ENCODE measurements at places on chromosomes 6 and 20.

- no peak for DNase-seq
Measured at GRCh38 chr6:34095741-34096140, 50.1 kb downstream of the GRM4 start.

GRCh38 chr20:20410678-20411077, 42.8 kb downstream of the INSM1 start:
- peak; percentile 28 for DNase-seq

GRCh38 chr6:167647737-167648470, 178.8 kb upstream of the AFDN start:
- no peak for DNase-seq

DNA sequence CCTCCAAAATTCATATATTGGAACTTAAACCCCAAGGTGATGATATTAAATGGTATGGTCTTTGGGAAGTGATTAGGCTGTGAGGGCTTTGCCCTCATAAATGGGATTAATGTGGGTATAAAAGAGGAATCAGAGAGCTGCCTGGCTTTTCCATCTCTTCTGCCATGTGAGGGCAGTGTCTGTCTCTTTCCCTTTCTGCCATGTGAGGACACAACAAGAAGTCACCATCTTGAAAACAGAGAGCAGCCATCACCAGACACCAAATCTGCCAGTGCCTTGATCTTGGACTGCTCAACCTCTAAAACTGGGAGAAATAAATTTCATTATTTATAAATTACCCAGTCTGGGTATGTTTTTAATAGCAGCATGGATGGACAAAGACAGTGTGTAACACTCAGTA, 263.0 kb downstream of the PAX1 start:
- no peak for DNase-seq

- DNase-seq: no peak
Measured at GRCh38 chr6:81242624-81243023, 509.9 kb downstream of the TENT5A start.

DNA sequence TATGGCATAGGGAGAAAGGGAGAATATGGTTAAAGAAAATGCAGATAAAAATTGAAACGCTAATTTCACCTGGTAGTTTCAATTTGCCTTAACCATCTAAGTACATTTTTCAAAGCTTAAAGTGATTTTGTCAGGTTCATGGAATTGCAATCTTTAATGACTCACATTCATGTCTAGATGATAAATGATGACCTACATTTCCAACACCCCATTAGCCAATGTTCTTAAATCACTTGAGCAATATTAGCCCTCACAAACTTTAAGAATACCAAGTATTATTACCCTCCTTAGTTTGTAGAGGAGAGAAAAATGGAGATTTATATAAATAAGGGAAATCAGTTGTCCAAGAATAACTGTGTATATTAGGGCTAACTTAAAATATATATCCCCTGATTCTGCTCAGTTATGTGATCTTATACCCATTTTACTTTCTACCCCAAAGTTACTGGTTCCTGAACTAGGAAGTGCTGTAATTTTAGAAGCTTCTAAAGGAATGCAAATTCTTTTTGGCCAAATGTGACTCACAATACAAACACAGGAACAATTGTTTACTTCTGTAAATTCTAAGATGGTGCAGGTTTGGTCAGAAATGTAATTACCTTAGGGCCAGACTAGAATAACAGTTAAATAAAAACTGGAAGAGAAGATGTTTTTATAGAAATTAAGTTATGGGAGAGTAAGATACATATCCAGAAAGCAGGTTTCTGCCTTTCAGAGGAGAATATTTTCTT, 34.5 kb downstream of the TPBG start:
- DNase-seq: no peak

DNA sequence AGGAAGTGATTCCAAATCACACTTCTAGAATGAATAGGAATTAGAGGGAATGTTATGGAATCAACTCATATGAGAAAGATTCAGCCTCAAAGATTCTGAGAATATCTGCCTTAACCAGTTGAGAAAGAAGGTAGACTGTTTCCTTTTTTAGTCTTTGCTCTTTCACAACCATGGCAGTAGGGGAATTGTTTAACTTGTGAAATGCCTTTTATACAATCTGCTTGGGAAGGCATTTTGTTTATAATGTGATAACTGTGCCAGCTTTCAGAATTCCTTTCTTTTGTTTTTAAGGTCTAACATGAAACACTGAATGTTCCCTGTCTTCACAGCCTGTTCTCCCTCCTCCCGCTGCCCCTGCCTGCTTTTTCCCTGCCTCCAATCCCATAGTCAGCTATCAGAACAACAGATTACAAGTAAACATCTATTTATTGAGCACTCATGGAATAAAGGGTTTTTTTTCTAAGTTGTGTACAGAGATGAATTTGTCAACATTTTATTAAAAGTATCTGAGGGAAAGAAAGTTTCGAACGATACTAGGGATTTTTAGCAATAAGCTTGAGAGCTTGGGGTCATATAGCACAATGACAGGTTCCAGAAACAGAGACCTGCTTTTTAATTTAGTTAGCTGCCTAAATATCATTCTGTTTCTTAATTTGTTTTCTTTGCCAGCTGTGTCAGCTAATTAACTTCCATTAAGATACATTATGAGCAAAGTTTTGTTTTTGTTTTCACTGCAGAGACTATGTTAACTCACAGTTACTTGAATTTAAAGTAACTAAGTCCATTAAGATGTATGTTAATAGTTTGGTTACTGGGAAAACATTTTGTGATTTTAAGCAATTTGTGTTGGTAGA, 28.3 kb upstream of the FBXO30 start:
- DNase-seq: no peak

DNA sequence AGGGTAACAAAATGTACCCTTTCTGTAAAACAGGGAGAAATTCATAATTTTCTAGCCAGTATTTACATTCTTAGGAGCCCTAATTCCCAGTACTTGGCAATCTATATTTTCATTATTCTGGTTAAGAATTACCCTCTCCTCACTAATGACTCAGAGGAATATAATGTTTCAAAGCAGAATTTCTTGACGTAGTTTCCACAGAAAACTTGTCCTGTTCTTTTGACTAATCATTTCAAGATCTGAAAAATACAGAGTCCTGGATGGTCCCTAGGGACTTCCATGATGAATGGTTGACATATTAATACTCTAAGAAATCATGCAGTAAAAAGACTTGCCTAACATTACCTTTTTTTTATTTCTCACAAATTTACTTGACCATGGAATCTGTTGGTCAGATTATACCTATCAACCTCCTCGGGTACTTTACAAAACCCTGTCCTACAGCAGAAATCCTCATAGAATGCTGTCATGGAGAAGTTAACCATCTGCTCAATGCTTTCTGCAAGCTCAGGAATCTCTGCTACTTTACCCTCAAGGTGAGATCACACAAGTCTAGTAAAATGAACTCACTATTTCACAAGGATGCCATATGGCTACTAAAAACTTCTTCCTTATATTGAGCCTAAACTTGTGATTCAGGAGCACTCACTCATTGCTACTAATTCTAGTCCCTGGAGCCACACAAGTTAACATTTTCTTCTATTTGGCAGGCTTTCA, 202.1 kb upstream of the CNR1 start:
- DNase-seq: no peak

GRCh38 chr20:37430778-37431460, 85.0 kb downstream of the SRC start:
- DNase-seq: no peak

GRCh38 chr6:33168639-33169038, 23.6 kb downstream of the COL11A2 start:
- DNase-seq: no peak

DNA sequence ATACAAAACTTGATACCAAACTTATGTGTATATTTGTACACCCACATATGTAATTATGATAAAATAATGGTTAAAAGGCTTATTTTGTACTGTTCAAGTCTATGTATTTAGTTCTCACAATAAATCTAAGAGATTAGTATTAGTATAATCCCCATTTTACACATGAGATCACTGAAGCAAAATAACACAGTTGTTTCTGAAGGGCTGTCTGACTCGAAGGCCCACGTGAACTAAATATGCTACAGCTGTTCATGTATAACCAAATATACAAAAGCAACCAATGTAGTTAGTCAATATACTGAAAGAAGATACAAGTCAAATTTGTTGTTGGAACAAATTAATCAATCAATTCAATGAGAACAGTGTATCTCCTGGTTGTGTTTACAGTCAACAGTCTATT, 959.2 kb downstream of the EPHA7 start:
- no peak for DNase-seq

GRCh38 chr6:111921103-111921502, 47.9 kb upstream of the FYN start:
- DNase-seq: no peak

DNA sequence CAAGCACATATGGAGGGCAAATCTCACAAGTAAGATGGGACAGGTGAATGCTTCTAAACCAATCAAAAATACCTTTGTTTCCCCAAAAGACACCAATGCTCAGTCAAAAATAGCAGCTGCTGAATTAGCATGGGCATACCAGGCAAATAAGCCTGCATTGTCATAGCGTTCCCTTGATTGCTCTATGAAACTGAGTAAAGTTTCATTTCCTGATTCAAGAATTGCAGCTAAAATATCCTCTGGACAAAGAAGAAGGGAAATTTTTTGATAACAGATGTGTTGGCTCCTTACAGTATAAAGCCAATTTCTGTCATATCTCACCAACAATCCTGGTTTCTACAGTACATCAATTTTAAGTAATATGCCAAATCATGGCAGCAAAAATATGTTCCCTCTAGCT, 3.3 kb upstream of the TMEM14A start:
- no peak for DNase-seq

DNA sequence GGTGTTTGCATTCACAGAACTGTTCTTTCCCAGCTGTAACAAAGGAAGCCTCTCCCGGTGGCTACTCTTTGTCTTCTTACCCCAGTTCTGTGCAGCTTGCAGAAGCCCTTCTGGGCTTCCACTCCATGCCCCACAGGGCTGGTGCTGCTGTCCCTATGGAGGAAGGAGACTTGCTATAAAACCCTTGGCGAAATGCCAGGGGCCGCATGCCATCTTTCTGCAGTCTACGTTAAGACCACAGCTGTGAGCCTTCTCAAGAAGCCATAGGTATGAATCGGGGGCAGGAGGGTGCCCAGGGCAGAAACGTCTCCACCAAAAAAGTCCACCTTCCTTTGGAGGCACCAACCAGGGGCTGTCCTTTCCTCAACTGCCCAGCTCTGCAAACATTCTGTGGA, 60.7 kb downstream of the PRND start:
- no peak for DNase-seq

GRCh38 chr6:160137989-160138835, 16.6 kb downstream of the SLC22A1 start:
- peak; percentile 64 for DNase-seq

DNA sequence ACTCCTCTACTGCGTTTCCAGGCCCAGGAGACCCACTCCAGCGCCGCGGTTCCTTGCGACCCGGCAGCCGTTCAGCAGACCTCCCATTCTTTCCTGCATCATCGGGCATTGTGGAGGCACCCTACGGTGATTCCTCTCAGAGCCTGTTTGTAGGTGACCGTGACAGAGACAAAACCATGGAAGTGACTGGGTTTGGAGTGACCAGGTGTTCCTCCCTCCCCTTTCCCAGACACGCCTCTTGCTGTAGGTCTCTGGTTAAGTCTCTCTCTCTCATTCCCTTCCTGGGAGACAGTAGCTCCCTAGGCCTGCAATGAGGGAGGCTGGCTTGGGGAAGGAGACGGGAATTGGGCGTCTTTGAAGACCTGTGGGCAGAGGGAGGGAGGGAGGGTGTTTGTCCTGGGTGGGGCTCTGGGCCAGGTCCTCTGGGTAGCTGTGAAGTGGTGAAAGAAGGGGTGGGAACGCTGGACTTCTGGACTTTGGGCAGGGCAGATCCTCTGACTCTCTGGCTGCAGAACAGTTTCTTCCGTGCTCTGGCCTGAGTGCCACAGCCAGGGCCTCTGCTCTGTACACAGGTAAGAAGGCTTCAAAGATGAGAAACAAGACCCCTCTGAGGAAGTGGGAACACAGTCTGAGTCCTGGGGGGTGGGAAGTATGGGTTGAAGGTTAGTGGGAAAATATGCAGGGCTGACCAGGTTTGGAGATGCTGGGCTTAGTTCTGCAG, 763 bp downstream of the KLC4 start:
- DNase-seq: no peak

- peak; percentile 61 for DNase-seq
Measured at GRCh38 chr6:39189915-39190544, 39.2 kb downstream of the KCNK5 start.

- no peak for DNase-seq
Measured at GRCh38 chr20:14232650-14233049, 104.8 kb downstream of the FLRT3 start.

- DNase-seq: peak; percentile 63
Measured at GRCh38 chr6:26223650-26224546, 136.7 kb downstream of the HFE start.

DNA sequence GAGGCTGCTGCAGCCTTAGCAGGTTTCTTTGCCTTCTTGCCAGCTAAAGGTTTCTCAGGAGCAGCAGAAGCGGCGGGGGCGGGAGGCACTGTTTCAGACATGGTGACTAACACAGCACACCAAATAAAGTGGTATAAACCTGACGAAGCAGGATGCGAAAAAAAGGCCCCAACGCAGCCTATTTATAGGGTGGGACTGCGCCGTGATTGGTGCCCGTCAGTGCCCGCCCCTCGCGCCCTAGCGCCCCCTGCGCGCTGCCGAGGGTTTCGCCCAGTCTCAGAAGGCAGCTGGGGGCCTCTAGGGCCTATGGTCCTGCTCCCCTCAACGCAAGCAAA, 55.0 kb downstream of the TRIM38 start:
- no peak for DNase-seq

GRCh38 chr6:13613029-13613594, 2.0 kb upstream of the NOL7 start:
- no peak for DNase-seq

DNA sequence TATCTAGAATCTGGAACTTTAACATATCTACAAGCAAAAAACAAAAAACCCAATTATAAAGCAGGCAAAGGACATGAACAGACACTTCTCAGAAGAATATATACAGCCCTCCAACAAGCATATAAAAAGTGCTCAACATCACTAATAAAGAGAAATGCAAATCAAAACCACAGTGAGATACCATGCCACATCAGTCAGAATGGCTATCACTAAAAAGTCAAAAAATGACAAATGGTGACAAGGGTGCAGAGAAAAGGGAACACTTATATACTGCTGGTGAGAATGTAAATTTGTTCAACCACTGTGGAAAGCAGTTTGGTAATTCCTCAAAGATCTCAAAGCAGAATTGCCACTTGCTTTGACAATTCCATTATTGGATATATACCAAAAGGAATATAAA, 215.0 kb upstream of the EYS start:
- DNase-seq: no peak

GRCh38 chr6:21666853-21667681, 73.5 kb downstream of the SOX4 start:
- DNase-seq: no peak

DNA sequence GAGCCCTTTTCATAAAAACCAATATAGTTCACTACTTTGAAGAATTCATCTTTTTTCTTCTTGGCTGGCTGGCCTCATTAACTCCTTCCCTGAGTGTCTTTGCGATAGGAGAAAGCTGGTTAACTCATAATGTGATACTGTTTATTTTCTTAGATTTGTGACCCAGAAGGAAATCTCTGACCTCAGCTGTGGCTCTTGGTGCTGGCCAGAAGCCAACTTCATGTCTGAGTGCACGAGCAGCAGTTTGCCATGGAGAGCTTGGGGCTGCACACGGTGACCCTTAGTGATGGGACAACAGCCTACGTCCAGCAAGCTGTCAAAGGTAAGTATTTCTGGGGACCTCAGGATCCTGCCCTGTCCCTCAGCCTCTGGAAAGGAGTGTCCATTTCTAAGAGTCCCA, 16.7 kb upstream of the DEF6 start:
- peak; percentile 53 for DNase-seq
